ENCODE measurements at places on chromosomes 6 and 20.

DNA sequence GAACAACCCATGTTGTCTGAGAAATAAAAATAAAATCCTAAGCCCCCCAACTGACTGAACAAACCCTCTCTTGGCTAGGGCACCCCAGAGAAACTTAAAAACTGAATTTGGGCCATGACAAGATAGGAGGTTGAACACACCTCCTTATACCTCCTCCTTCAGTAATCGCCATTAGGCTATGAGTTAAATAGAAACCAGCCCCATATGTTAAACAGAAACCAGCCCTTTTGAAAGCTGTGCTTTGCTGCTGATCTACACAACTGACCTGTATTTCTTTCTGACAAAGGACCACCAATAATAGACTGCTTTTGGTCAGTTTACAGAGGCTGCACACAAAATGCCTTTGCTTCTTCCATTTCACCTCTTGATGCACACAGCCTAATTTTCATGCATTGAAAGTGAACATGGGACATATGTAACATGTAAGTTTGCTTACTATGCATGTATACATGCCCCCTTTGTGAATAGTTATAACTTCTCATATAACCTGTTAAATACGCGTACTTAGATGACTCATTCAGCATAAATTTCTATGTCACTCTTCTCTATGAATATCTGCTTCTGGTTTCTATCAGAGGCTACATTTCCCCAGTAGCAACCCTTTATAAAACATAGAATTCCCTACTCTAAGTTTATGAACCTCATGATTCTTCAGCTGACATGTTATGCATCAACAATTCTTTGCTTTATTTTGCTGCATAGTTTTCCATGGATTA, 462.9 kb downstream of the COL12A1 start:
- DNase-seq: no peak

GRCh38 chr6:79861023-79861422, 86.3 kb downstream of the ELOVL4 start:
- DNase-seq: no peak

- DNase-seq: no peak
These were observed 117.3 kb downstream of the PREX1 start for GRCh38 chr20:48710341-48711043.

DNA sequence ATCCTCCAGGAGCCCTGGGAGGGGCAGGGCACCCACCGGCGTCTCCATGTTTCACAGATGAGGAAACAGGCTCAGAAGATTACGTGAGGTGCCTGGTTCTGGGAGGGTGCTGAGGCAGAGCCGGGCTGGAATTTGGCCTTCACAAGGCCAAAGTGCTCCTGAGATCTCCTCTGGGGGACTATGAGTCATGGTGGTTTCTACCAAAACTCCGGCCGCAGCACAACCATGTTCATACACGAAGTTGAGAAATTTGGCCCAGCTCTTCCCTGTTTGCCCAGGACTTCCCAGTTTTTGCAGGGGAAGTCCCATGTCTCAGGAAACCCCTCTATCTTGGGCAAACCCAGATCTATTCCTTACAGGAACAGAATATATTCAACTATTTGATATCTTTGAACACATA, 172.9 kb upstream of the CDYL start:
- DNase-seq: no peak

GRCh38 chr6:100392423-100392822, 72.3 kb downstream of the SIM1 start:
- DNase-seq: no peak

GRCh38 chr6:144286503-144287393, 1.6 kb downstream of the UTRN start:
- peak; percentile 29 for DNase-seq
